ELR (cell line): ENCODE measurements at places on chromosomes 5 and 9.

DNA sequence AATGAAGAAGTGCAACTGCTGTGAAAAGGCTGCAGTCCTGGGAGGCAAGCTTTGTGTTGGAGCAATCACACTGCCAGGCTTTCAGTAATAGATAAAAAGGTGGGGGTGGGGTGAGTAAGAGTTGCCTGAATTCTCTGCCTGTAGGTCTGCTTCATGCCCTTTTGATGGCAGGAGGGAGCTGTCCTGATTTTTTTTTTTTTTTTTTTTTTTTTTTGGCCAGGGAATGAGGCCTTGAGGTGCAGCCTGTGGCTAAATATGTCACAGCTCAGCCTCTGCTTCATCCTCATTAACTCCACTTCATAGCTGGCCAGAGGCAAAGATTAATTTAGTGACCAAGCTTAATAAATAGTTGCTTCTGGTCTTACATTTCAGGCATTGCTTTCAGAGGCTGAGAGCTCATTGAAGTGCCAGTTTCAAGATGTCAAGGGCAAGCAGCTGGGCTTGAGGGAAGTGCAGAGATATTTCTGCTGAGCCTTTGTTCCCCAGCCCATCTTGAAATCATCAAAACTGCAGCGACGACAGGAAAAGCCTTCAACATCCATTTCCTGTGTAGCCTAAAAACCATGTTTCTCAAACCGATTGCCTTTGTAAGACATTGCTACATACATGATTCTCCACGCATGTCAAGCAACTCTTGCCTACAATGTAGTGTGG lies 134.7 kb downstream of the MACIR start:
- peak; percentile 59 for DNase-seq

DNA sequence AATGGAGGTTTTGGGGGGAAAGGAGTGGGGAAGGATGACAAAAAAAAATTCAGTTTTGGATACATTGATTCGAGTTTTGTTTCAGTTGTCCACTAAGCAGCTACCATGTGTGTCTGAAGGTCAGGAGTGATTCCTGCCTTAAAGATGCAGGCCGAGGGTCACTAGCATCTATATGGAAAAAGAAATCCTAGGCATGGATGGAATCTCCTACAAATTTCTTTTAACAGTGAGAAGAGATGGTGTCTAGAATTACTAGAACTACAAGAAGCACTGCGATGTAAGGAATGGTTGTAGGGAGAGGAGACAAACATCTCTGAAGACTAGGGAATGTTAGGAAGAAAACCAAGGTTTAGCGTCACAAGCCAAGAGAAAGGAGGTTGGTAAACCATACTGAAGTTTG lies 19.6 kb upstream of the TRIO start:
- DNase-seq = no peak

DNA sequence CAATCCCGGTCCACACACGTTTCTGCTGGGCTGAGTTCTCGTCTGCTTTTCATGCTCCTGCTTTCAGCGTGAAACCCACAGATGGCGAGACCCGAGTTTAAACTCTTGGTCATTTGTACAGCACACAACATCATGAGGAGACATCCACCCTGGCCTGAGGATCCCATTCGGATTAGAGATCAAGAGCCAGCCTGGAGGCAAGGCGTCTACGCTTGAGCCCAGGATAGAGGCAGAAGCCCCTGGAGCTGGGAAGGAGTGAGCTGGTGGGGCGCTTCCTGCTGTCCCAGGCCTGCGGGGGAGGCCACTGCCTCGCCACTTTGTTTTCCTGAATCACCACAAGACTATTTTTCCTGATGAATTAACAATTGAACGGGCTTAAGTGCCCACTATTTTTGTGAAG lies 281.9 kb upstream of the IRX4 start:
- no peak for DNase-seq

DNA sequence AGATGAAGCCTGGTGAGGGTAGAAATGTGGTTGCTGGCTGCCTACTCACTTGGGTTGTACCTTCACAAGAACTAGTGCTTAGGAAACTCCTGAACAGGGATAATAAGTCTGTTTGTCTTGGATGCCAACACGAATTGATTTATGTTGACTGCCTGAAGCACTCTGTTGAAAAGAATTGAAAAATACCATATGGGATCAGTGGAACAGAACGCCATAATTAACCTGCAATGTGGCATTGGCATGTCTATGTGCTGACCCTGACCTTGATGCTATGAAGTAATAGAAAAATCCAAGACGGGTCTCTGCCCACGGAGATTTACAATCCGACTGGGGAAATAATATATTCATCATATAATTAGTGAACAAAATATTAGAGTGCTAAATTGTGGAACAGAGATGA lies 10.5 kb downstream of the LIX1 start:
- no peak for DNase-seq
